ENCODE measurements at places on chromosomes 2 and 18.

GRCh38 chr2:95041824-95042442 is 16.4 kb downstream of the MAL start:
- DNase-seq = no peak

DNA sequence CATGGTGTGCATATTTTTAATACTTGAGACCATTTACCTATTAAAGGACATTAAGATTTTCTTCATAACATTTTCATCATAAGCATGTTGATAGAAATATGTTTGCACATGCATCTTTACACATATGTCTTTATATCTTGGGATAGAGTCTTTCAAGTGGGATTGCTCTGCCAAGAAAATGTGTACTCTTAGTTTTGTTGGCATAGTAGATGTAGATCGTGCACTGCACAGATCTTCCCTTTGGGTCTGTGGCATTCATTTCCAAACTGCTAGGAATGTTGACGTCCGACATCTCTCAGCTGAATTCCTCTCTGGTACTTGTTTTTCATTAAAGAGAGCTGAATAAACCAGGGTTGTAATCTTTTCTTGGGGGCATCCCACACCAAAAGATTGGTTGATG is 183.2 kb upstream of the RPRM start:
- no peak for DNase-seq

- DNase-seq = no peak
Measured at GRCh38 chr18:61975526-61976326, 82.9 kb upstream of the RNF152 start.

GRCh38 chr2:23513245-23513871 is 128.4 kb downstream of the KLHL29 start:
- no peak for DNase-seq

DNA sequence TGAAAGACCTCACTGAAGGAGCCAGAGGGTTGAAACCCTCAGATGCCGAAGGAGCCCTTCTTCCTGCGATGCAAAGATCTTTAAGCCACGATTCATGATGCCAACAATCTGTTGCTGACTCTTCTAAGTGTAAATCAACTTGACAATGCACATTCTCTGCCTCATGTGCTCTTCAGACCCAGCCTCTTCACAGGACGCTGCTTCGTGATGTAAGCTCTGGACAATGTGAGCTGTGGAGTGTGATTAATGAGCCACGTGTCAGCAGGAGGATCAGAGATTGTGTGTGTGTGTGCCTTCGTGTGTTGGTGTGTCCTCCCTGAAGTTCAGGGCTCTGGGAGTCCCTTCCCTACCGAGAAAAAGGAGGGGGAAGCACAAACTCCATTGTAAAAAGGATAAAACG is 26.5 kb upstream of the TWIST2 start:
- DNase-seq = no peak

GRCh38 chr2:44671916-44672315 is 269.6 kb upstream of the SIX3 start:
- DNase-seq = no peak

DNA sequence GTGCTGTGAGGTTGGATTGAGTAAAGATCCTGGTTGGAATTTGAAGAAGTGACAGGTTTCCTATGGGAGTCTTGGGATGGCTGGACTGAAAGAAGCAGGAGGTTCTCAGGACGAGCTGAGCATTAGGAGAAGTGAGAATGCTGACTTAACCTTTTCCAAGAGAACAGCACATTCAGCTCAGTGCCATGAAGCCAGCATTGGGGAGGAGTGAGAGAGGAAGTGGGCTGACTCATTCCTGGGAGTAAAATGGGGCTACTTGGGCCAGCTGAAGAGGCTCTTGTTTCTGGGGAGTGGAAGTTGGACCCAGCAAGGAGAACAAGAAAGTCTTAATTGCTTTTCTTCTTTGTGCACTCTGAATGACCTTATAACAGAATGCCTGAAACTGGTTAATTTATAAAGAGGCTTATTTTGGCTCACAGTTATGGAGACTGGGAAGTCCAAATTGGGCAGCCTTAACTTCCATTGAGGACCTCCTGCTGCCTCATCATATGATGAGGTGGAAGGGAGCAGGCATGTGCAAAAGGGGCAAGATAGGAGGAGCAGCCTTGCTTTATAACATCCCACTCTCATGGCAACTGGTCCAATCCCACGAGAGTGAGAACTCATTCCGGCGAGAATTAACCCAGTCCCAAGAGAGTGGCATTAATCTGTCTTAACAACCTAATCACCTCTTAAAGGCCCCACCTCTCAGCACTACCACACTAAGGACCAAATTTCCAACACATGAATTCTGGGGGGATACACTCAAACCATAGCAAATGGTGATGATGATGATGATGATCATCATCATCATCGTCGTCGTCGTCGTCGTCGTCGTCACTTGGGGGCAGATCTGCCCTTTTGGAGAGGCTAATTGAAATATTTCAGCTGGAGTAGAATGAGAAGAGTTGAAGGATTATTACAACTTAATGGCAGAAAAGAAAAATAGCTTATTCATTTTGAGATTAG is 26.1 kb downstream of the DGUOK start:
- no peak for DNase-seq

DNA sequence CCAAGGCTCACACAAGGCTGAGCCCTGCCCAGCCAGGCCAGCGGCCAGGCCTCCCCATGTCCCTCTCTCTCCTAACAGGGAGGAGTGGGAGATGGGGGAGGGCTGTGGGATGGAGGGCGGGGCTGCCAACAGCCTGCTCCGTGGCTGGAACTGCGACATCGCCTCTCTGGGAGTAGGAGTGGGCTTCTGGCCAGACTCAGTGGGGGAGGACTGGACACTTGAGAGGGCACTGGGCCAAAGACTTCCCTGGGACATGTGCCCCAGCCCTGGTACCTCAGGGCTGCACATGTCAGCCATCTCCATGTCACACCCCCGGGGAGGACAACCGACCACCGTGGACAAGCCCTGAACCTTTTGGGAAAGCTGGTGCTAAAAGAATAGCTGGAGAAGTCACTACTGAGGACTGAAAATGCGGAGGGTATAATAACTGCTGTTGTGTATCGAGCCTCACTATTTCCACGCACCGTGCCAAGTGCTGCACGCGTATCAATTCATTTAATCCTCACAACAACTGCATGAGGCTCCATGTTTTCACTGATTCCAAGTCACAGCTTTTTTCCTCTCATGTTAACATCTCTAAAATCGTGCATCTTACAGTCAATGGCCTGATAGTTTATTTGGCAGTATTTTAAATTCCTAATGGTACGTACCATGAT is 127.3 kb downstream of the MSH2 start:
- no peak for DNase-seq

- no peak for DNase-seq
Measured at GRCh38 chr2:101339266-101339880, 30.9 kb upstream of the RNF149 start.

DNA sequence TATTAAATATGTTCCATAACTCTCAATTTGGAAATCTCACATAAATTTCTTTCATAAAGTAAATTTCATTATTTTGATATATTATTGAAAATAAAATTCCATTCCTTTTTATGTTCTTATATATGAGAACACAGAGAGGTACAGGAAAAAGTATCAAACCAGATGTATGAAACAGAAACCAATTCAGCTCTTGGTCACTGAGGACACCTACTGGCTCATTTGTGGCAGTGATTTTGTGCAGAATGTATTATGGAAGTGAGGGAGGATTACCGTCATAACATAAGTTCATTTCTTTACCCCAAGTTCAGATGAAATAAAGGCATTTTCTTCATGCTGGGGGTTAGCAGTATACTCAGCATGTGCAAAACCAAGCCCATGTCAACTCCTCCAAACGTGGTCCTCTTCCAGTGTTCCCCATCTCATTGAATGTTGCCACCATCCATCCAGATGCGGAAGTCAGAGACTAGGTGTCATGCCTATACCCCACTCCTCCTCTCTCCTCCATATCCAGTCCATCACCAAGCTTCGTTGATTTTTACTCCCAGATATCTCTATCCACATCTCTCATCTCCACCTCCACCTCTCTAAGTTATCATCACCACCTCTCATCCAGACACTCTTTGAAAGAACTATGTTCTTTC is 41.7 kb upstream of the MALL start:
- DNase-seq = no peak

GRCh38 chr18:63141778-63142176 is 177.8 kb downstream of the BCL2 start:
- no peak for DNase-seq

GRCh38 chr2:99488539-99489062 is 1.2 kb downstream of the REV1 start:
- no peak for DNase-seq

DNA sequence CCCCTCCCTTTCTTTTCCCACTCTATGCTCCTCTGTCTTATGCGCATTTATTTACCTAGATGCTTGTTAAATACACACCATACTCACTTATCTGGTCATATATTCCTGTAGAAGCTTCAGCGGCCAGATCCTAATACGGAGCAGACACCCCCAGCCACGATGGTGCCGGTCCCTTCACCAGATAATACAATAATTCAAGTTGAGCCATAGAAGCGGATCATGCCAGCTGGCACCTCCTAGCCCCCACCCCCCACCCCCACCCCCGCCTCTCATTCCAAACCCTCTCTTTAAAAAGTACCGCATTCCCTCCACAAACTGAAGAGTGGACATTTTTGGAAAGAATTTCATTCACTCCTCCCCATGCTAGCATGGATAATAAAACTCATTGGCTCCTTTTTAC is 95.2 kb downstream of the BIN1 start:
- DNase-seq = no peak

- DNase-seq = no peak
Measured at GRCh38 chr2:144701259-144701658, 181.3 kb upstream of the ZEB2 start.

- no peak for DNase-seq
Measured at GRCh38 chr18:63445037-63445436, 22.8 kb upstream of the VPS4B start.

GRCh38 chr2:179302764-179303571 is 38.3 kb upstream of the SESTD1 start:
- no peak for DNase-seq

GRCh38 chr2:150122156-150122555 is 365.3 kb downstream of the RND3 start:
- no peak for DNase-seq

DNA sequence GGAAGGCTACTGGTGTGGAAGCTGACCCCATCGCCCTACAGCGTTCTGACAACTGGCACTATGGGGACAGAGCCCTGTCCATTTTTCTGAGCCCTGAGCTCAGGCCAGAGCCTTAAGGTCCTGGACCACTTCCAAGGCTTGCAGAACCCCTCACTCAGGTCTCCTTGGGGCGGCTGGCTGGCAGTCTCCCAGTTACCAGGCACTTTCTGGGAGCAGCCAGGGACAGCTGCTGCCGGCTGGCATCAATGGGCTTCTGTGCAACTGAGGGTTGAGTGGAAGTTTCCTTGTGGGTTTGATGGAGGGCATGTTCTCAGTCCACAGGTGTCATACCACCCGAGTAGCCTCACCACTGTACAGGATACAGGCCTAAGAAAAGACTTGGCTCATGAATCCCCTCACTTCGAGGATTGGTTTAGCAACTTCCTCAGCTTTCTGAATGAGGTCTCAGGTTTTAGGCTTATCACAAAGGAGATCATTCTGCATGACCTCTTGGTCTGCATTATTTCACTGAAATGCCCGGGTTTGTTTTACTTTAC is 27.4 kb upstream of the WIPF1 start:
- no peak for DNase-seq

DNA sequence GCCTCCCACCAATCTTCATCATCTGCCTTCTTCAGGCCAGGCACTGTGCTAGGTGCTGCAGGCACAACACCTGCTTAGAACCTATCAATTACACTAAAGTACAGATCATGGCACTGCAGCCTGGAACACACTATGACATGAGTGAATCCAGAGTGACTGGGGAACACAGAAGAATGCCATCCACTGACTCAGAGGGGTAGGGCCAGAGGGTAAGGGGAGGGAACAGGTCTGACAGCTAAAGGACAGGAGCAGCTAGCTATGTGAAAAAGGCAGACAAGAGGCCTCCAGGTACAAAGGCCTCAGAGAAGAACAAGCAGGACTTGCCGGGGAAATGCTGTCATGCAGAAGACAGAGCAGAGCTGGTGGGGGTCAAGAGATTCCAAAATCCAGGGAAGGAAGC is 53.3 kb upstream of the ACAA2 start:
- DNase-seq = no peak

DNA sequence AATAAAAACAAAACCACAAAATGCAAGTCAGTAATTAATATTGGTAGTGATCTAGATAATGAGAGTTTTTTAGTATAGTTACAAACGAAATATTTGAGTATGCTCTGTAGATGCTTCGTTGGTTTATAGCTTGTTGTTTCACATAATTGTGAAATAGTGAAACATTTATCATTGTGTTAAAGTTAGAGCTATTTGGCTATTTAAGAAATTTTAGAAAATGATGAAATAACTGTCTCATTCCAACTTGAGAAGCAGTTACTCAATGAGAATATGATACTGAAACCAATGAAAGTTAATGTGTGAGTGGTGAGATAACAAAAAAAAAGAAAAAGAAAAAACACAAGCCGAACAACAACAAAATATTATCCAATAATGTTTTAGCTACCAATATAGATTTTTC is 475.6 kb upstream of the ZEB2 start:
- no peak for DNase-seq

GRCh38 chr18:44817831-44818473 is 137.3 kb downstream of the SETBP1 start:
- DNase-seq = no peak

DNA sequence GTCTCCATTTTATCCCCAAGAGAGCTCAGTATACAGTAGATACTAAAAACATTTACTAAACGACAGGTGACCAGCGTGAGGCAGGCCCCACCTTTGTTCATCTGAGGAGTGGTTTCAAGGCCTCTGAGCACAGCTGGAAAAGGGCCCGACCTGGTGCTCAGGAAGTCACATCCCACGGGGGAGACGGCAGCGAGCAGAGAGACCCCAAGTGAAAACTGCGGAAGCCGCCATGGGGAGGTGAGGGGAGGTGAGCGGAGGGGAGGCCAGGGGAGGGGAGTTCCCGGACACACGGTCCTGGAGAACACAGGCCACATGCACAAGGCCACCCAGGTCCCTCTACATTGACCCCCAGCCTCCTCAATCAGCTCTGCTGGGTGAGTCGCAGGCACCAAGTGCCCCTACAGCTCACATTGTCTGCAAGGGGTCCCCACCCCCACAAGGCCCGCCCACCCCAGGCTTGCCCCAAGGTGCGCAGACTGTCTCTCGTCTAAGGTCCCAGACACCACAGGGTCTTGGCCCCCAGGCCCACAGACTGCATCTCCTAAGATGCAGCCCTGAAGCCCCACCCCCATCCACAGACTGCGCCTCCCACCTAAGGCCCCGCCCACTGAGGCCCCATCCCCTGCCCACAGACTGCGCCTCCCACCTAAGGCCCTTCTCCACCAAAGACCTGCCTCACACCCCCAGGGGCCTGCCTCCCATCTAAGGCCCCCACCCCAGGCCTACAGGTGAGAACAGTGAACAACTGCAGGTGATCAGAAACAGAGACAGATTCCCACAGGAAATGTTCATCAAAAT is 19.1 kb downstream of the PARD6G start:
- DNase-seq = no peak

All from stimulated activated CD4-positive, alpha-beta T cell treated with anti-CD3 and anti-CD28 coated beads, TNF-alpha, amount 100 ng/mL, for 1 hour (primary cell).